ENCODE measurements at places on chromosomes 6 and 20.
A peak's percentile ranks its signal among the peaks of the same experiment; 100 is the strongest.

GRCh38 chr6:25968769-25969168 lies 6.2 kb downstream of the TRIM38 start:
- DNase-seq = no peak

- peak; percentile 78 for DNase-seq
These were observed 2.1 kb upstream of the PERP start for GRCh38 chr6:138109042-138109997.

GRCh38 chr20:22620342-22620741 lies 36.0 kb upstream of the FOXA2 start:
- DNase-seq = no peak

GRCh38 chr6:114543696-114544095 lies 200.9 kb upstream of the HS3ST5 start:
- no peak for DNase-seq

DNA sequence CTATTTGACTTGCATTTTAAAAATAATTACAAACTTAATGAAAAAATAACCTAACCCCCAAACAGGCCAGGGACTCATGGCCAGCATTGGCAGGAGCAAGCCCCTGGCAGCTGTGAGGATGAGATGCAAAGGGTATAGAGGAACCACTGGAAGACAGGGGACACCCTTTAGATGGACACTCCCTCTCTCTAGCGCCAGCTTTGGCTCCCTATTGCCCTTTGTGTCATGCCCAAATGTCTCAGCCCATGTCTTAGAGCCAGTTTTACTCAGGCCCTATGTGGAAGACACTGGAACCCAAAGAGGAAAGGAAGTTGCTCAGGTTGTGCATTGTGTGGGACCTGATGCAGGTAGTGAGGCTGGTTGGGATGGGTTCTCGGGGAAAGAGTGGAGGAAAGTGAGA lies 34.9 kb upstream of the RSPO4 start:
- DNase-seq = no peak

- no peak for DNase-seq
These were observed 98.6 kb upstream of the GPR6 start for GRCh38 chr6:109879521-109879920.

DNA sequence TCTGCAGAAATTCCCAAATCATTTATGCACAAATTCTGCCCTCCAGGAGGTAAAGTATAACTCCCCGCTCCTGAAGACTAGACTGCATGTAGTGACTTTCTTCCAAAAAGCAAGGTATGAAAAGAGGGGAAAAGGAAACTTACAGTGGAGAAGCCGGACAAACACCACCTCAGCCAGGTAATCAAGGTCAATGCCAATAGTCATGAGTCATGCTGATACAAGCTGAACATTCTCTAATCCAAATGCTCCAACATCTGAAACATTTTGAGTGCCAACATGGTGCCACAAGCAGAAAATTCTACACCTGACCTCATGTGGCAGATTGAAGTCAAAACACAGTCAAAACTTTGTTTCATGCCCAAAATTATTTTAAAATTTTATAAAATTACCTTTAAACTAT lies 165.6 kb downstream of the FOXA2 start:
- no peak for DNase-seq

GRCh38 chr6:44285552-44286284 lies 15.5 kb downstream of the TMEM151B start:
- no peak for DNase-seq

DNA sequence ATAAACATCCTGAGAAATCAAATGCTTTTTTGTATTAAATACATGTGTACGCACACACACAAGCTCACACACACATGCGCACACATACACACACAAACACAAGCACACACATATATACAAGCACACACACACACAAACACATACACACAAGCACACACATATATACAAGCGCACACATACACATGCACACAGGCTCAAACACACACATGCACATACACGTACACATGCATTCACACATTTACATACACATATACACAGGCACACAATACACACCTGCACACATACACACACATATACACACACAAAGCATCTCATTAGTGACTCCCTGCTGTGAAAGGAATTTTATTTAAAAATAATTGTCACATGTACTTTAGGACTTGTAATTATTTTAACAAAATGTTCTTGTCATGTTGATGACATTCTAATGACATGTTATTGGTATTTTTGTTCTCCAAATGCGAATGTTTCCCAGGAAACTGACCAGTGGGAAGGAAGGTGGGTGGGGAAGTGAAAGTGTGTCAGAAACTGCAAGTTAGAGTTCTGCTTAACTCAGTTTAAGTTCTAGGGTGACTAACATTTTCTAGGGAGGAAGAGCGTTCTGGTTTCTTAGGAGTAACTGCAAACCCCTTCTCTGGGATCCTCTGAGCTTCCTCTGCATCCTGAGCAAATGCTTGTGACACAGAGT lies 113.9 kb upstream of the ZNF217 start:
- DNase-seq = no peak

- DNase-seq = no peak
These were observed 2.7 kb downstream of the SDCBP2 start for GRCh38 chr20:1326031-1326930.

GRCh38 chr6:32851025-32851424 lies 2.5 kb downstream of the TAP1 start:
- DNase-seq = no peak

DNA sequence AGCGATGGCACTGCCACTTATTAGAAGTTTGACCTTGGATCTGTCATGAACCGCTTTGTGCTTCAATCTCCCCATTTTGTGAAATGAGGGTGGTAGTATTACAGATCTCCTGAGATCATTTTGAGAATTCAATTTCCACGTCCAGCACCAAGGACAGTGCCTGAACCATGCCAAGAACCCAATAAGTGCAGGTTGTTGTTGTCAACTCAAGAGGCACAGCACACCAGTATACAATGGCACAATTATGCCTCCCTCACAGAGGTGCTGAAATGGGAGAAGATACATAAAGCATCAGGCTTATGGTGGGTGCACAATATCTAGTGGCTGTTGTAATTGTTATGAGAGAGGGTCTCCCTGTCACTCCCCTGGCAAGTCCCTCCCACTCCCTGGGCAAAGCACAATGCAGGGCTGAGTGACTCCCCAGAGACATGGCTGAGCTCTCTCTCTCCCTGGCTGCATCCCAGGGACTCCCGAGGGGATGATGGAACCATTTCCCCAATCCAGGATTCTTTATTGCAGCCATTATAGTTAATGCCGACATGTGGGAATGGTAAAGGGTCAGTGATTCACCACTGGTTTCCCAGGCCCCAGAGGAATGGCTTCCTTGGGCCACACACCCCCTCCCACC lies 78.7 kb downstream of the CDH22 start:
- DNase-seq = no peak

GRCh38 chr20:56765172-56766073 lies 136.3 kb downstream of the TFAP2C start:
- no peak for DNase-seq

- no peak for DNase-seq
These were observed 240.3 kb downstream of the TPBG start for GRCh38 chr6:82603871-82604270.

DNA sequence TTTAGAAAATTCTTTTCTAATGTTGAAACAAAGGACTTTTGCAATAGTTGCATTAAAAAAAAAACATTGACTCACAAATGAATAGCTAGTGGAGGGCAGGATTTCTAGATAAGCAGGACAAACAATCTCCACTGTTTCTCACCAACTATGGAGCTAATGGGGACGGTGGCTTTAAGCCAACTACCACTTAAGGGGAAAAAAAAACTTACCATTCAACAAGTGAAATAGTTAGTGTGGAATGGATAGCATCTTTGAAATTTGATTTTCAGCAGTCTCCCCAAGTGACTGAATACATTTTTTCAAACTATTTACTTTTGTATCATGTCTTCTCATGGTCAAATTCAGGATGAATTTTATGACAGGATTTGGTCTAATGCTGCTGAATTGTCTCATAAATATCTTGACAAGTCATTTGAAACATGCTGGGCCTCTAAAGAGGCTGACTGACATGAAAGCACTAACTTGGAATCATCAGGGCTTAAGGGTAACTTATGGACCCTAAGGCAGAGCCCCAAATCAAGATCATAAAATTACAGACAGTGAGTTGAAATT lies 100.5 kb downstream of the EYA4 start:
- DNase-seq = no peak

DNA sequence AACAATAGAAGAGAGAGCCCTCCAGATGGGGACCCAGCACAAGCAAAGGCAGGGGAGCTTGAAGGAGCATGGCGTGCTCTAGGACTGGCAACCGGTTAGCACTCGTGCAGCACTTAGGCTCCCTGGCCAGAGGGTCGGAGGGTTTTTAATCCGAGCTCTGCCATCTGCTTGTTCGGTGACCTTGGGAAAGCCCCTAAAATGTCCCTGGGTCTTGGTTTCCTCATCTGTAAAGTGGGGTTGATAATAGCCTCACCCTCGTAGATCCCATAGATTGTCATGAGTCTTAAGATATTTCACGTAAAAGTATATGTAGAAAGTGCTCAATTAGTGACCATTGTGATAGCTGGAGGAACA lies 16.6 kb upstream of the HCK start:
- no peak for DNase-seq

DNA sequence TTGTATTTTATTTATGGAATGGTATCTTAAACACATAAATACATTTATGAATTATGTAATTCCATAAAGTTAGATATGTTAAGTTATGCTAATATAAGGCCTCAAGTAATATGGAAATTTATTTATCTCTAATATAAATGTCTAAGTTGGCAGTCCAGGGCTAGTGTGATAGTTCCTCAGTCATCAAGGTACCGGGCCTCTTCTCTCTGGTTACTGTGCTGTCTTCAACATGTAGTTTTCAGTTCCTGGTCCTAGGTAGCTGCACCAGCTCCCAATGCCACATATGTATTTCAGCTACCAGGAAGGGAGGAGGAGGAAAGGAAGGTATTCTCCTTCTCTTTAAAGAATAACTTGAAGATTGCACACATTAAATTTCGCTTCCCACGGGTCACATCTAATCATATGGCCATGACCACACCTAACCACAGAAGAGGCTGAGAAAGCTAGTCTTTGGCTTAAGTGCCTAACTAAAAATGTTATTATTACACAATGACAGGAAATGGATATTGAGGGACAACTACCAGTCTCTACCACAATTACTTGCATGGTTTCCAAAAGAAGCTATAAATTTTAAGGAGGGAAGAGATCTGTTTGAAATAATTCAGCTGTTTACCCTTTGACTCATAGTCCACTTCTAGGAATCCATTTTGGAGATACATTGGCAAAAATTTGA lies 68.6 kb downstream of the BCKDHB start:
- DNase-seq = no peak

- no peak for DNase-seq
These were observed 1.1 kb upstream of the LCA5 start for GRCh38 chr6:79538106-79538971.

DNA sequence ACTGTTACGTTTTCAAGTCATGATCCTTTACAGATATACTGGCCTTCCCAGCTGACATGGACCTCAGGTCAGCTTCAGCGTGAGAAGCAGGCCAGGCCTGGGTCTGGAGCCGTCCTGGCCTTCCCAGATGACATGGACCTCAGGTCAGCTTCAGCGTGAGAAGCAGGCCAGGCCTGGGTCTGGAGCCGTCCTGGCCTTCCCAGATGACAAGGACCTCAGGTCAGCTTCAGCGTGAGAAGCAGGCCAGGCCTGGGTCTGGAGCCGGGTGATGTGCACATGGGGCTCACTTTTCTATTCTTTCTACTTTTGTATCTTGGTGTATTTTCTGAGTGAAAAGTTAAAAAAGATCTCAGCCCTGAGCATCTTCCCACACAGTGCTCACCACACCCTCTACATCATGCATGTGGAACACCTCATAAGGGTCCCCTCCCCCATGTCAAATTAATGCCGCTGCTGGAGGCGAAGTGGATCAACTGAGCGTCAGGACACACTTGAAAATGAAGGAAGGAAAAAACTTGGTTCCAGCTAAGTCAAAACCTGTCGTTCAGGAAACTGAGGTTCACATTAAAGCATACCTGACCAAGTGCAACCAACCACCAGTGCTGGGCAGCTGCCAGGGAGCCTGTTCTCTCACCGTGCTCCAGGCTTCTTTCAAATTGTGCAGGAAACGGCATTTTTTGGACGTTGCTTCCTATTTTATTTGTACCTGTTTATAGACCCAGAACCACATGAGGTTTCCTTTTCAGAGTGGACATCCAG lies 32.2 kb downstream of the KIF25 start:
- DNase-seq = no peak

- no peak for DNase-seq
These were observed 306.4 kb downstream of the CDKAL1 start for GRCh38 chr6:20840675-20841074.

DNA sequence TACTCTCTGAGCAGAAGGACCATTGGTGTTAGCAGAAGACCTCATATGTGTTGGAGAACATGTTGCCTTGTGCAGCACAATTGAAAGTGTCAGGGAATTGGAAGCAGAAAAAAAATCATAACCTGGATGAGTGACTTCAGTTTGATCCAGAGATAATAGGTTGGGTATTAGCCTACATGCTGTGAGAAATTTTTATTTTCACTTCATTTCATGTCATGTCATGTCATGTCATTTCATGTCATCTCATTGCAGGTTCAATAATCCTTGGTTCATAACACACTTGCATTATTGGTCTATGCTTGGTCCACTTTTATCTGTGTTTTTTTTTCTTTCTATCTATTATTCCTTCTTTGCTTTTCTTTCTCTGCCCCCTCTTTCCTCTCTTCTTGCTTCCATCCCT lies 34.3 kb downstream of the AKAP7 start:
- no peak for DNase-seq

DNA sequence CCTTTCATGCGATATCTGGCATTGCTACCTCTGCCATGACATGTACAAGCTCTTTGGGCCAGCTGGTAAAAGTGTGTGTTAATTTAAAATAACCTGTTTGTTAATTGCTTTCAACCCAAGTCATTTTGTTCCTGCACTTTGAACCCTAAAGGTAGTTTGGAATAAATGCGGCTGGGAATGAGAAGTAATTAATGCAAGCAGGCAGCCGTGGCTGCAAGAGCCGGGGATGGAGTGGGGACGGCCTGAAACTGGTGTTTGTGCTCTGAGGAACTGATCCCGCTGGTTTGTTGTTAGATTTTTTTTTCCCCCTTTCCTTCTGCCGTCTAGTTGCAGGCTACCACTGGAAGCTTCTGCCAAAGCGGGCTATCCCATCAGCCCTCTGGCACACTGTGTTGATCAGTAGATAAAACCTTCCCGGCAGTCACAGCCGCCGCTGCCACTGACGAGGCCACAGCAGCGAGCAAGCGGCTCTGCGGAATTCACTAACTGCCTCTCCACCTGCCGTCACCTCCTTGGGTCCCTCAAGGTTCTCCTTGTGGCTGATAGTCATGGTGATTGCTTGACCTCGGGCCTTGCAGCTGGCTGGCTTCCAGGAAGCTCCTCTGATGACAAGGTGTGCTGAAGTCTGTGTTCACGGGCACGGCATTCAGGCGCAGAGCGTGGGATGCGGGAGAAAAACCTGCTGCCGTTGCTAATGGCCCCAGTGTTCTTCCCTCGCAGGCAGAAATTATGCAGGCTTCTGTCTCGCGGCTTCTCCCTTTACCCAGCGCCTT lies 315.9 kb downstream of the TFAP2A start:
- no peak for DNase-seq
